ENCODE measurements at places on chromosomes 1 and 21.

GRCh38 chr1:145891587-145892485, 6.2 kb upstream of the ANKRD35 start:
- peak; percentile 95 for DNase-seq

GRCh38 chr1:4023678-4024077, 123.6 kb upstream of the C1orf174 start:
- no peak for DNase-seq

DNA sequence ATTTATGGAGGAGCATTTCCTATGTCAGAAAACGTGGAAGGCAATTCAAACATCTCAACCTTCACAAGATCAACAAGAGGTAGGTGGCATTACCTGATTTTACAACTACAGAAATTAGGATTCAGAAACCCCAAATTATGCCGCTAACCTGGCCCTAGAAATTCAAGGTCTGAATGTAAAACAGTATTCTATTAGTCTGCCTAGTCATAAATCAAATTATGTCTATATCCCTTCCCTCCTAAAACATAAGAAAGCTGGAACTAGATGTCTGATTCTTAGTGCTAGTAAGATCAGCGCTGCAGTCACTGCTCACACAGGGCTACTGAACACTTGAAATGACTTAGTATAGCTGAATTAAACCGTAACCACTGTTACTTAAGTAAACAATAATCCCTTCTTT, 1.4 kb downstream of the TOMM20 start:
- no peak for DNase-seq

- DNase-seq = peak; percentile 11
These were observed 144.6 kb upstream of the COL6A1 start for GRCh38 chr21:45836694-45837670.

GRCh38 chr1:43890815-43891214, 42.8 kb upstream of the ARTN start:
- DNase-seq = no peak

DNA sequence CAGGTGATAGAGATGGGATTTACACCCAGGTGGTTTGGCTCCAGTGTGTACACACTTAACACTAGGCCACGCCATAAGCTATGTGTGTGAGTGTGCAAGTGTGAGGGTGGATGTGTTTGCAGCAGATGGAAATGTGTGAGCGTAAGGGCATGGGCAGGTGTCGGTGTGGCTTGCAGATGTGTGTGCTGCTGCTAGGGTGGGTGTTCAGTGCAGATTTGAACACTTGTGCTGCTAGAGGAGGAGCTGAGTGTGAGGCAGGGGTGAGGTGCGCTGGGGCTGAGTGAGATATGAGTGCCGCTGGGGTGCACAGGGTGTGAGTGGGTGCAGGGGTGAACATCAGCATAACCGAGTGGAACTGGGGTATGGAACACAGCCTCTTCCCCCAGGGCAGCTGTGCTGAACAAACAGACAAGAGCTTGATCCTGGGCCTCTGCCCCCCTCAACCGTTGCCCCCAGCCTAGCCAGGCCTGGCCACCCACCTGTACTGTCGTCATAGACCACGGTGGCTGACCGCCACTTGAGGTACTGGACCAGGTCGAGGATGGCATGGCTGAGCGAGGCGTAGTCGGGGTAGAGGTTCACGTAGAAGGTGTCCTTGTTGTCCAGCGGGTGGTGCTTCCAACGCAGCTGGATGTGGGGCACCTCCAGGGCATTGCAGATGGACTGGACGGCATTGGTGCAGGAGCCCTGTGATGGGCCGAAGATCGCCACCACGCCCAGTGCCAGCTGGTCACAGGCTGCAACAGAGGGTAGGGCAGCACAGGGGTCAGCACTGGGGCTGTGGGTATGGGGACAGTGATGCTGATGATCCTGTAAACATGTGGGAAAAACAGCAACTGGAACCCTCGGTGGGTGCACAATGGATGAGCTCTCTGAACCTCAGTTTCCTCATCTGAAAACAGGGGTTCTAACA, 153.9 kb downstream of the GRIK3 start:
- no peak for DNase-seq

DNA sequence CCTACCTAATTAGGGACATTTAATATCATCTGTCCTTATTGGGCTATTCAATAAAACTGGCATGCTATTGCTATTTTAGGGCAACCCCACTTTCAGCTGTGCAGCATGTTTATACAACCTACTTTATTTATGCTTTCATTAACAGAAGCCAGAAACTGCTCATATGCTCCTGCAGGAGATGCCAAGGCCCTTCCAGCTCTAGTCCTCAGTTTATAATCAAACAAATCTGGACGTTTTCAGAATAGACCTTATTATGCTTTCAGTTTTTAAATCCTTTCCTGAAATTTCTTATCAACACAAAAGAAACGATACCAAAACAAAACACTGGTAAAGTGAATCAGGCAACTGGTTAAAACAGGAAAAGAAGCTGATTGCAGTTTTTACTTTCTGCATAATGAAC, 53.2 kb downstream of the PTGS2 start:
- no peak for DNase-seq

DNA sequence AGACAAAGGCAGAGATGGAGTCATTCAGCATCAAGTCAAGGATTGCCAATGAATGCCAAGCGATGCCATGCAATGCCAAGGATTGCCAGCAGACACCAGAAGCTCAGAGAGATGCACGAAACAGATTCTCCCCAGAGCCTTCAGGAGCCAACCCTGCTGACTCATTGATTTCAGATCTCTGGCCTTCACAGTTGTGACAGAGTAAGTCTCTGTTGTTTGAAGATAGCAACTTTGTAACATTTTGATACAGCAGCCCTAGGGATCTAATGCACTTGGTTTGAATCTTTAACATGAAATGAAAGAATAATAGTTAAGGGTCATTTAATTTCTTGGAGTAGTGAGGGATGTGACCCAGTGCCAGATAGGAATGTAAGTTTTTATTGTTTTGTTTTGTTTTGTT, 287.4 kb upstream of the RUNX1 start:
- no peak for DNase-seq

- DNase-seq = no peak
These were observed 95.6 kb upstream of the TSPAN2 start for GRCh38 chr1:115184951-115185331.

GRCh38 chr1:112520166-112520565, 11.4 kb downstream of the WNT2B start:
- DNase-seq = no peak

- DNase-seq = no peak
These were observed 43.7 kb upstream of the MAB21L3 start for GRCh38 chr1:116067566-116067890.

All from LNCaP clone FGC (cell line).